ENCODE measurements at places on chromosomes 12 and 14.

DNA sequence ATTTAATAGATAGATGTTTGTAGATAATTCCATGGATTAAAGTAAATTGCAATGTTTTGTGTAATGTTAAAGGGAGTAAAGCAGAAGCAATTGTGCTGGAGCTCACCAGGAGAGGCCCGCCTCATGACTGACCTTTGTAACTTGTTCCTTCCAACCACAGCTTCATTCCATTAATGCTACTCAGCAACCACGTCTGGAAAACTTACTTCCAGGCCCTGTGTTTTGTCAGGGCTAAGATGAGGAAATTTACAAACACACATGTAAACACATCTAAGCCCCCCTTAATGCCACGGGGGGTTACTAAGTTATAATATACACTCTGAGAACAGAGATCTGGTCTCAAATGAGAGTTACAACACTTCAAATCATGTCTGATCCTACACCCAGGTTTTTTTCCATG is 12.4 kb downstream of the LUM start:
- no peak for DNase-seq

DNA sequence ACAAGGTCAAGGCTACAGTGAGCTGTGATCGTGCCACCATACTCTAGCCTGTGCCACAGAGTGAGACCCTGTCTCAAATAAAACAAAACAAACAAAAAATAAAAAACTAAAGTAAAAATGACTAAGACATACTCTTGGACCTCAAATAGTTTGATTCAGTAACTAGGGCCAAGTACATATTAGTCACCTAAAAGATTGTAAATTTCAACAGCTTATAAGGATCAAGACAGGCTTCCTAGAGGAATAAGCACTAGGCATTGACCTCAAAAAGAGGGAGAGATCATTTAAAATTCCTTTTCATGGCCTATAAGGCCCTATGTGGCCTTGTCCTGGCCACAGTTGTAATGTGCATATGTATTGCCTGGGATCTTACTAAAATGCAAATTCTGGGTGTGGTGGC is 46.0 kb upstream of the CHST11 start:
- no peak for DNase-seq

GRCh38 chr12:10016881-10017280 is 6.5 kb downstream of the CLEC12B start:
- DNase-seq = no peak

- DNase-seq = no peak
Measured at GRCh38 chr14:32450919-32451675, 122.0 kb downstream of the AKAP6 start.

DNA sequence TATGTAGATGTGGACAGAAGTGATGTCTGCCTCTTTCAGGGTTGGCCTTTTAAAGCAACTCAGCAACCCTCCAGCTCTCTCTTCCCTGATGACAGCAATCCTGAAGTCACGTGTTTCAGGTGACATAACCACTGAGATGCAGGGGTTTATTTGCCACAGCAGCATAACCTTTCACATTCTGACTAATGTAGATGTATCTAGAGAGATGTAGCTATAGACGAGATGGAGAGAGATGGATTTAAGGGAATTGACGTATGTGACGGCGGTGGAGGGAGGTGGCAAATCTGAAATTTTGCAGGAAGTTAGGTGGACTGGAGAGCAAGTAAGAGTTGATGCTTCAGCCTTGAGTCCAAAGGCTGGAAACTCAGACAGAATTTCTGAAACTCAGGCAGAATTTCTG is 126.0 kb downstream of the ZFP36L1 start:
- DNase-seq = no peak

DNA sequence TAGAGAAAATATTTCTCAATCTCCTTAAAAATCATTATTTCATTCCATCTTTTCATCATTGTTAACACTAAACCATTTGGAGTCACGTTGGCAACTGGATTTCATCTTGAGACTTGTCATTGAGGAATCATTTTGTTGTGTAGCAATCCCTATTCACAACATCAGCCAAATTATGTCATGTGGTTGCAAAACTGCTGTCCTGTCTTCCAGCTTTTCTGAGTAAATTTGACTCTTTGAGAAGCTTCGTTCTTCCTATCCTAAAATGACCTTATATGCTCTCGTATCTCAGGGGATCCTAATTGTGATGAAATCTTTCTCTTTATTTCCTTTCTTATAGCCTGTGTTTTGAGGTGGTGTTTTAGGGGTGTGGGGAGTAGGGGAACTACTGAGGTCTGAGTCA is 30.6 kb upstream of the KICS2 start:
- no peak for DNase-seq

DNA sequence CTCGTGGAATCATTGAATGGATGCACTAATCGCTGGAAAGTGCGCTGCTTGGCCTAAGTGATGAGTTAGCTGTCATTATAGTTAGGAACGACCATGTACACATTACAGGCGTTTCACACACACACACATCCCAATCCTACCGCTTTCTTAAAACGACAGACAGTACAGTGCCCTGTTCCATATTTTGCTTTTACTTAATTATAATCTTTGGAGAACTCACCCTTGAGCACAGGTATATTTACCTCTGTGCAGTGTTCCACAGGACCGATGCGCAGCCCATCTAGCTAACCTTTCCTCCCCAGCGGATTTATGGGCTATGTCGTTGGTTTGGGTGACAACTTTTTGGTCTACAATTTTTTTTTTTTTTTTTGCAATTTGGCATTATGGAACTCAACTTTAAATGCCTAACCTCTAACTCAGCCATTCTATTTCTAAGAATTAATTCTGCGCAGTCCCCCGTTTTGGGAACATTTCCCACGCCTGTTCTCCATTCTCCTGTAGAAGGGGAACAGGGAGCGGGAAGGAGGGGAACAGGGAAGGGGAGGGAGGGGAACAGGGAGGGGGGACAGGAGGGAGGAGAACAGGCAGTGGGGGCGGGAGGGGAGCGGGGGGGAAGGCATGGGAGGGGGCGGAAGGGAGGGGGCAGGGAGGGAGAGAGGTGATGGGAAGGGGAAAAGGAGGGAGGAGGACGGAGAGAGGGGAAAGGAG is 663 bp upstream of the ULK1 start:
- no peak for DNase-seq

GRCh38 chr12:3122841-3123678 is 45.9 kb downstream of the TSPAN9 start:
- DNase-seq = no peak

DNA sequence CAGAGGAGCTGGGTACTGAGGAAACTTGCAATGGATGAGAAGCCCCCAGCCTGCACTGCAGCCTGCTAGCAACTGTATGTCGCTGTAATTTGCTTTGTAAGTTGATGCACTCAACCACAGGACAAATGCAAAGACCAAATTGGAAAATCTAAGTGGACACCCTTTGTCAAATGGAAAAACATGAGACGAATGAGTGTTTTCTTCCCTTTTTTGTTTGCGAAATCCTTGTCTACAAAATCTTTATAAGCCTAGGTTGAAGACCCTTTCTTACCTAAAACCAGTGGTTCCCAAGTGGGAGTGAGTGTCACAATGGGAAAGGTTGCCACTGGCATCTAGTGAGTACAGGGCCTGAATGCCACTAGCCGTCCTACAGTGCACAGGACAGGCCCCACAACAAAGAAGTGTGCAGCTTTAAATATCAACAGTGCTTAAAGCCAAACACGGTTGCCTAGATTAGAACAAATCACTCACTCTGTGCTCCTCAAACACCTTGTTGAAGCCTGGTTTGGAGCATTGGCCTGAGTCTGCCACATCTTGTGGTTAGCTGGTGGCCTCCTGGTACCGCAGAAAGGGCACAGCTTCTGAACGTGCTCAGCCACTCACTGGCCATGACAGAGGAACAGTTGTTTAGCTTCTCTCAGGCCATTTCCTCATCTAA is 7.6 kb upstream of the VASH1 start:
- DNase-seq = peak; percentile 55

- no peak for DNase-seq
Measured at GRCh38 chr14:95946867-95947266, 70.2 kb downstream of the TUNAR start.

GRCh38 chr12:47991106-47992061 is 12.9 kb downstream of the COL2A1 start:
- no peak for DNase-seq

DNA sequence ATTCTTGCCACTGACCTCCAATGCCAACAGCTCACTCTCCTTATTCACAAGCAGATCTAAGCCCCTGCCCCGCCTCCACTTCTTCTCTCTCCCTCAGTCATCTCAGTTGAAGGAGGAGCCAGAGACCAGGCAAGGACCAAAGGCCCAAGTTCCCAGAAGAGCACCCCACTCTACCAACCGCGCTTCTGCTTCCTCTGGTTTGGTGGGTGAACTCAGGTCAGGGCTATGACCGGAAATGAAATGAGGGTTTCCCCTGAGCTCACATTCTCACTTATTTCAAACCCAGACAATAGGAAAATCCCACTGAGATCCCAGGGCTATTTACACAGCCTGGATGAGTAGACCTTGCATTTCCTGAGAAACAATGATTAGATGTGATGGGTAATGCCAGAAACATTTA is 9.9 kb downstream of the DPF3 start:
- no peak for DNase-seq

GRCh38 chr12:92362785-92363184 is 217.1 kb upstream of the BTG1 start:
- no peak for DNase-seq

DNA sequence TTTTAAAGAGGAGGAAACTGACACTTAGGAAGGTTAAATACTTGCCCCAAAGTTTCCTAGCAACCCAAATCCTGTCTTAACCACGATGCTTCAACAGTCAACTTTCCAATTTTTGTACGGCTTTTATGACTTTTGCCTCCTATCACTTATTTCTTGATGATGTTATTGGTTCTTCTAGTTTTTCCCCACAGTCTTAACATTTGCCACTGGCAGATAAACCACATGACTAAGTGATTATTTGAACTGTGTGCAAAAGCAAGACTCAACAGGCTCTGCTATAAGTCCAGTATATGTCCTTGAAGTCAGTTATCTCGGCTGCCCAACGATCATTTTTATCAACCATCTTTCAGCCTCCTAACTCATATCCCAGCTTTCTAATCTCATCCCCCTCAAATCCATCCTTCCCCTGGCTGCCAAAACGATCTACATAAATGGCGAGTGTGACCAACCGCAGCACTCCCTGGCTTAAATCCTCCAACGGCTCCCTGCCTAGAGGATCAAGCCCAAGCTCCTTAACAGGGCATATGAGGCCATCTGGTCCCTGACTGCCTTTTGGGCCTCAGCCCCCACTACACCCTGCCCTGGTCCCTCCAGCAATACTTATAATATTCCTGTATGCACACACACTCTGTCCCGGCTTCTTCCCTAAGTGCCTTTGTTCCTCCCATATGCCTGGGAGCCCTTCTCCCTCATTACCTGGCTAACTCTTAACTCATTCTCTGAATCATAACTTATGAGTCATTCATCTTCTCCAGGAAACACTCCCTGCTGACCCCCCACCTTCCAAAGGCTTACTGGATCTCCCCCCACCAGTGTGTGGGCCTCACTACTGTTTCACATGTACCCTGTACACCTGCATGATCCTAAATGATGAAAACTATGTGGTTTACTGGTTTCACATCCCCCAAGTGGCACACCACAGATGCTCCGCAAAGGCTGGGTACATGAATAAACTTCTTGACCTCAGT is 8.8 kb downstream of the VPS37B start:
- no peak for DNase-seq

DNA sequence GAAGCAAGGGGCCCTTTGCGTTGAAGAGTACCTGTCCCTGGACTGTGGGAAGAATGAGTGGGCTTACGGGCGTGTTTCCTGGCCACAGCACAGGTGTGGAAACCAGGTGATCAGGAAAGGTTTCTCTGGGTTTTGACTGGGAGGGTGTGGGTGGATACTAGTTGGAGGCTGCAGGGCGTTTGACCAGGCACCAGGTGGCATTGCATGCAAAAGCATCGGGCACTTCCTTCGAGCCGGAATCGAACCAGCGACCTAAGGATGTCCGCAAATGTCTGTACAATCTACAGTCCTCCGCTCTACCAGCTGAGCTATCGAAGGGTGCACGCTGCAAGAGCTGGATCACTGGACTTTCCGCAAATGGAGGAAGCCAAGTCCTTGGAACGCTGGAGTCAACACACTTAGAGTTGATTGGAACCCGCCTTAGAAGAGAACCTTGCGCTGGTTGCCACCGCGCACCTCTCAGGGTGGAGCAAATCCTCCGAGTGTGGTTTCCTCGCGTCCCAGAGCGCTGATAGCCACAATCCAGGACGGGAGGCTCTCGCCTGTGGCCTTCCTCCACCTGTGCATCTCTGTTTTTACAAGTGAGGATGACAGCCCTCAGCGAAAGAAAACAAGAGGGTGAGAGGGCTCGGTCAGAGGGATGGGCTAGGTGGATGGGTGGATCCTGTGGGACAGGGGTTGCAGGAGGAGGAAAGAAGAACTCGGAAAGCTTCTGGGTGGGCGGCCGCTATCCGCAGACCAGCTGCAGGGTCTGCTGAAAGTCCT is 21.2 kb upstream of the RNASE4 start:
- no peak for DNase-seq

GRCh38 chr14:55749946-55750345 is 169.9 kb downstream of the KTN1 start:
- no peak for DNase-seq

DNA sequence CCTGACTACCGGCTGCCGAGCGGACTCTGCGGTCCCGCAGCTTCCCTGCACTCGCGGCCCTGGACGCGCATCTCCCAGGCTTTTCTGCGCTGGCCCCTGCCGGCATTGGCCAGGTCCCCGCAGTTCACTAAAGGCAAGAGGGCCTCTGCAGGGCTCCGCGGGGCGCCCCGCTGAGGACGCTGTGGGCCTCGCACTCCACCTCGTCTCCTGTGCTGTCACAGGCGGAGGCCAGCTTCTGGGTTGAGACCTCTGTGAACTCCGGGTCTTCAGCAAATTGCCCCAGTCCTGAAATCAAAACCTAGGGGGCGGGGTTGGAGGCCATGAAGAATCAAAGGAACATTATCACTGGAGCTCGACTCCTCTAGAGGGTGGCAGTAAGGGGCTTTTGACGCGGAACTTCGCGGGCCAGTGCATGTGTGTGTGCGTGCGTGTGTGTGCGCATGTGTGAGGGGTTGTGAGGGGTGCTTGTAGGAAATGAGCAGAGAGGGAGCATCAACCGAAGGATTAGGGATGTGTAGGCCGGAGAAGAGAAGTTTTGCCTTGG is 68.5 kb upstream of the CAPRIN2 start:
- DNase-seq = no peak

GRCh38 chr14:75496755-75497154 is 25.5 kb upstream of the BATF start:
- DNase-seq = no peak

DNA sequence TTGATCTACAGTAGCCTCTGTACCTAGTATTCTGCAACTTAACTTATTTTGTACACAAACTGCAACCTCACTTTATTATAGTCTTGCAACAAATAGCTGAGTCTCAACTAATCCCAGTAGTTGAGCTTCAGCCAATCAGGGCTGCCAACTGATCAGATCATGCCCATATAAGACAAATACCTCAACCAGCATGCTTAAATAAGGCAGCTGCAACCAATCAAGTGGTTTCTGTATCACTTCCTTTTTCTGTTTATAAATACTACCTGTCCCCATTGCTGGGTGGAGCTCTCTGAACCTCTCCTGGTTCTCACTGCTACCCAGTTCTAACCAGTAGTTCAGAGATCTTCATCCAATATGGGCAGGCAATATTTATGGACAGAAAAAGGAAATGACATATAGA is 248.5 kb upstream of the FBXO33 start:
- no peak for DNase-seq

GRCh38 chr12:104748790-104749189 is 209.3 kb downstream of the SLC41A2 start:
- DNase-seq = peak; percentile 72

Measured in vagina (tissue), 2 donors.